ENCODE measurements at places on chromosomes 3 and 15. TPM values are rescaled to one million over a fixed set of nuclear protein-coding genes. Genes with fewer than 3 reads are reported as not detected.

- DNase-seq, result no peak
These were observed 55.4 kb downstream of the ZNF148 start for GRCh38 chr3:125319765-125320164.

DNA sequence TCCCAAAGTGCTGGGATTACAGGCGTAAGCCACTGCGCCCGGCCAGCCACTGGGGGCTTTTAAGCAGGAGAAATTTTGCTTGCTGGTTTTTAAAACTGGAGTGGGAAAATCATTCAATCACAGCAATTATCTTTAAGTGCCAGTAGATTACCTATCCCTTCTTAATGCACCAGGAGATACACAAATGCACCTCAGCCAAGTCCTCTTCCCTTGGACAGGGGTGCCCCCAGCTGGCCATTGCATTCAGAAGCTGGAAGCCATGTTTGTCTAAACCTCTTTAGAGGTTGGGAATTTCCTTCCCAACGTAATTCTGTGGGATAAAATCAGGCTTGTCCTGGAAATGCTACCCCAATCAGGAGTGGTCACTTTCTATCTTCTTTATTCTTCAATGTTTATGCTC is 26.6 kb downstream of the MIX23 start:
- peak; percentile 54 for DNase-seq

GRCh38 chr15:51030649-51031316 is 63.9 kb downstream of the TNFAIP8L3 start:
- DNase-seq, result no peak

DNA sequence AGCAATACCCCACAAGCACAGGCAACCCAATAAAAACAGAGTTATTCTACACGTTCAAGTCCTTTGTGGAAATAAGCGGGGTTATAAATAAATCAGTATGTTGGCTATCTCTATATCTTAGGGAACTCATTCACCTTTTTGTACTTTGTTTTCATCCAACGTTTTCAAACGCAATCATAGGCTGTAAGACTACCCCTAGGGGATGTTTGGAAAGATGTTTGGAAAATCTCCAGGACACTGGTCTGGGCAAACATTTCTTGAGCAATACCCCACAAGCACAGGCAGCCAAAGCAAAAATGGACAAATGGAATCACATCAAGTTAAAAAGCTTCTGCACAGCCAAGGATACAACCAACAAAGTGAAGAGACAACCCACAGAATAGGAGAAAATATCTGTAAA is 70.1 kb downstream of the CLDN11 start:
- DNase-seq, result no peak

DNA sequence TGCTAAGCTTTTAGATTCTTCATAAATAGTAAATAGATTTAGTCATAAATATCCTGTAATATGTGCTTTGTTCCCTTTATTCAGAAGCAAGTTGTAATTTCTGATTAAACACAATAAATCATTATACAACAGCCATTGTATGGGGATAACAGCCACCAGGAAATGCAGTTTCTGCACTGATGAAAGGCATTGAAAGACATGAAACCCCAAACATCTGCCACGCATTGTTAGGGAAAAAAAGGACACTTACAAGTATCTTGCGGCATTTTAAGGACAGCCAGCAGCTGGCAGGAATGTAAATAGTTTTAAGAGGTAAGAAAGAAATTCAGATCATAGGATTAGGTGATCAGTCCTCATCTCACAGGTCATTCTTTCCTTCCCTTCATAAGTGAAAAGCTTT is 801.1 kb upstream of the LMCD1 start:
- DNase-seq, result no peak

- no peak for DNase-seq
These were observed 157.6 kb downstream of the TBL1XR1 start for GRCh38 chr3:177039490-177040274.

DNA sequence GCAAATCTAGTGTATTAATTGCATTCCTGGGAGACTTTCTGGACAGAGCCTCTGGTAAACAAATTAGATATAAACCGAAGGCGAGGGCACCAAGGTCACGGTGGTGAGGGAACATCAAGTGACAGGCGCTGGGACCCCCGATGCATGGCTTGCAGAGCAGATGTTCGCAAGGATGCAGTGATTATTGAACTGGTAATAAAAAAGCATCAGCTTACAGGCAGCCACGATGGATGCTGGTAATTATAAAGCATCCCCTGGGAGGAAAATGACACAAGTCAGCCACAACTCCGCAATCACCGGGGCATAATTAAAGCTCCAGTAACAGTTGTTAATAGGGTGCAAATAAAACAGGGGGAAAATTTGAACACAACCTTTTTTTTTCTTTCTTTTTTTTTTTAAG is 231.1 kb upstream of the DPH6 start:
- no peak for DNase-seq

GRCh38 chr3:183731611-183732010 is 34.0 kb downstream of the YEATS2 start:
- DNase-seq, result no peak

DNA sequence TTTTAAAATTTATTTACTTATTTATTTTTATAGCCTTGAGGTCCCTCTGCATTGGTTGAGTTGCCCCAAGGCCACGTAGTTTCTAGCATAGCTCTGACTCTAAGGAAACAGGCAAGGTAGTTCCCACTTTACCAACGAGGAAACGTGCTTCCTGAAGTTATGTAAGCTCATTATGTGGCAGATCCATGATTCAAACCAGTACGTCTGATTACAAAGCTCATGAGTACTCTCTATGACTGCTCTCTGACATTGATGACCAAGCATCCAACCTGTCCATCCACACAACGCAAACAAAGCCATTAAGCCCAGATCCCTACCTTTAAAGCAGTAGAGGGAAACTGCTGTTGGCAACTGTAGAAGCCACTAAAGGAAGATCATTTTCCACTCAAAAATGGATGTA is 25.6 kb downstream of the WWTR1 start:
- no peak for DNase-seq

GRCh38 chr3:153163756-153164550 is 1.9 kb downstream of the RAP2B start:
- DNase-seq, result no peak

DNA sequence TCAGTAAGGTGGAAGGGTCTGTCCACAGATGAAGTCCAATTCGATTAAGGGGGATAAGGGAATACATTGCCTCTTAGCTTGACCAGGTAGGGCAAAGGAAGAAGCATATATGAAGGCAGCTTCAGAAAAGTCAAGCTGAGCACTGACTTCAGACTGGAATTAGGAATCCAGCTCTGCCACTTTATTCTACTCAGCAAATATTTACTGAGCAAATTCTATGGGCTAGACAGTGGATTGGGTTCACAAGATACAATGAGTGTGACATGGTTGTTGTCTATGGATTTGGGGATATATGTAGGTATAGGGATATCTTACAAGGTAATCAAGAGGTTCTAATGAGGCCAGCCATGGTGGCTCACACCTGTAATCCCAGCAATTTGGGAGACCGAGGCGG is 526 bp downstream of the ADIPOQ start:
- no peak for DNase-seq

DNA sequence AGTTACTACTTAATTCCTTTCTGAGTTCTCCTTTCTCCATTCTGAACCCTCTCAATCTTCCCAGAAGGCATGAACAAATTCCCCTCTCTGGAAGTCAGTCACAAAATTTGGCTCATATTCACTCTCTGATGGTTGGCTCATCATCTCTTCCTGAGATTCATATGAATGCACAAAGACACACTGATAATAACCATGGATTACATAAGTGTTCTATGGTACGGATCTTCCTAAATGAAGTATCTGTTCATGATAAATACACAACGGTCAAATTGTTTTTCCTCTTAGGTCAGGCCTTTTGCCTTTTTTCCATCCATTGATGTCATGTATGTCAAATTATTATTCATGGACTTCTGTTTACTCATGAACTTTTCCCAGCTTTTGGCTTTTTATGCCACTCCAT is 162.6 kb downstream of the P2RY1 start:
- no peak for DNase-seq

DNA sequence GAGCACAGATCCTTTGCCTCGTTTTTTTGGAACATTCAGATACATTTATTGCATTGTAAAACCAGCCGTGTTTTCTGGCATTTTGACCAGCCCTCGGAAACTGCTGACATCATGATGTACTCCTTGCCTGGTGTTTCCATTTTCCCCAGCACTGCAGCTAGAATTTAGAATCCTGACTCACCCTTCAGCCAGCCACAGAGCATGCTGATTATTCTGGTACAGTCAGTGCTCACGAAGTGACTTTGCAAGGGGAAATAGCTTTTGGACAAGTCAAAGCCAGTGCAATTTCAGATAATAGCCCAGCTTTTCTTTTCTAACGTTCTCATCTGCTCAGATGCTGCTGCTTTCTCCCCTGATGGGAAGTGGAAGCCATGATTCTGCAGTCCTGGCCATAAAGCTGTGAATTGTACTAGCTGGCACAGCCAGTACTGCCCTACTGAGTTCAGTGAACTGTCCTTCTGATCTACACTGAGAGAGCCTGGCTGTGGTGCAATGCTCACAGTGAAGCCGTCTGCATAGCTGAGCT is 12.1 kb upstream of the CNBP start:
- DNase-seq, result peak; percentile 37

DNA sequence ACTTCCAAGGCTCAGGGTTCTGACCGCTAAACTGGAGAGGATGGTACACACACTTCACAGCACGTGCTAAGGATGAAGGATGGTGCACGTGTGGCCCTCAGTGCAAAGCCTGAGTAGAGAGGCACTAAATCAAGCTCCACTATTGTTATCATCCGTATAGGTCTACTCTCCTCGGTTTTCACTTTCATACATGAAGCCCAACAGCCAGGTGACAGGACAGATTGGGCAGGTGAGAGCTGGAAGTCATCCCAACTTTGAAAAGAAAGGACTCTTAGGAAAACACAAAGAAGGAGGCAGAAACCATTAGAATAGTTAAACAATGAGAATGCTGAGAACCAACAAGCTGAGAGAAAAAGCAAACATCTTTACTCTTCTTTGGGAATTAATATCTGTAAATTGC is 21.1 kb downstream of the MAGI1 start:
- DNase-seq, result no peak

GRCh38 chr15:43237842-43238470 is 17.1 kb upstream of the EPB42 start:
- no peak for DNase-seq

DNA sequence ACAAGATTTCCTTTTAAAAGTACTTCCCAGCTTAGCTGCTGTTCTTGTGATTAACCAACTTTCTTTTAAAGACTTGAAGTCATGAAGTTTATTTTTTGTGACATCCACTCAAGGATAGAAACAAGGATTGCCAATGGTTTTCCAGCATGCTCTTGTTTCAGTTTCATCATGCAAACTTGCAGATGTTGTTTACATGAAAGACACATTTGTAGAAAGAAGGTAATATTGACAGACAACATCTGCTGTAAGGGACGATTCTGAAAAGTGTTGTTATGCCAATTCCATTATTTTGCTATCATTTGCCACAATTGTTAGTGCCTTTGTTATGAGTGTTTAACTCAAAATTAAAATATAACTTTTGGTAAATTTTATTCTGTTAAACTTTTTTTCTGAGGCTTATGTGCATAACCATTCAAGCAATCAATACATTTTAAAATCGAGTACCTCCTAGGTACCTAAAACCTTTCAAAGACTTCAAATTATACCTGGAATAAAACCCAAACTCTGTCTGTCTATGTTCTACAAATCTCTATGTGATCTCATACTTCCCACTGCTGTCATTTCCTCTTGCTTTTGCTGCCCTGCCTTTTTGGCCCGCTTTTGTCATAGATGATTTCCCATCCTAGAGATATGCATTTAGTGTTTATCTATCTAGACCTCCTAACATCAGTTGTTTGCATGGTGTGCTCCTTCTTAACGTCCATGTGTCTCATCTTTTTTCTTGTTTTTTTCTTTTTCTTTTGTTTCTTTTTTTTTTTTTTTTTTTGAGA is 630.4 kb downstream of the NR2F2 start:
- no peak for DNase-seq

DNA sequence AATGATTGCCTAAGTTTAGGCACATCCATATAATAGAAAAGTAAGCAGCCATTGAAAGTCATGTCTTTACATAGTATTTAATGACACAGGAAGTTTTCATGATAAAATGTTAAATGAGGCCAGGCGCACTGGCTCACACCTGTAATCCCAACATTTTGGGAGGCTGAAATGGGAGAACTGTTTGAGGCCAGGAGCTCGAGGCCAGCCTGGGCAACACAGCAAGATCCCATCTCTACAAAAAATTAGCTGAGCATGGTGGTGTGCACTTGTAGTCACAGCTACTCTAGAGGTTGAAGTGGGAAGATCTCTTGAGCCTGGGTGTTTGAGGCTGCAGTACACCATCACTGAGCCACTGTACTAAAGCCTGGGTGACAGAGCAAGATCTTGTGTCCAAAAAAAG is 59.4 kb downstream of the SETMAR start:
- DNase-seq, result no peak

DNA sequence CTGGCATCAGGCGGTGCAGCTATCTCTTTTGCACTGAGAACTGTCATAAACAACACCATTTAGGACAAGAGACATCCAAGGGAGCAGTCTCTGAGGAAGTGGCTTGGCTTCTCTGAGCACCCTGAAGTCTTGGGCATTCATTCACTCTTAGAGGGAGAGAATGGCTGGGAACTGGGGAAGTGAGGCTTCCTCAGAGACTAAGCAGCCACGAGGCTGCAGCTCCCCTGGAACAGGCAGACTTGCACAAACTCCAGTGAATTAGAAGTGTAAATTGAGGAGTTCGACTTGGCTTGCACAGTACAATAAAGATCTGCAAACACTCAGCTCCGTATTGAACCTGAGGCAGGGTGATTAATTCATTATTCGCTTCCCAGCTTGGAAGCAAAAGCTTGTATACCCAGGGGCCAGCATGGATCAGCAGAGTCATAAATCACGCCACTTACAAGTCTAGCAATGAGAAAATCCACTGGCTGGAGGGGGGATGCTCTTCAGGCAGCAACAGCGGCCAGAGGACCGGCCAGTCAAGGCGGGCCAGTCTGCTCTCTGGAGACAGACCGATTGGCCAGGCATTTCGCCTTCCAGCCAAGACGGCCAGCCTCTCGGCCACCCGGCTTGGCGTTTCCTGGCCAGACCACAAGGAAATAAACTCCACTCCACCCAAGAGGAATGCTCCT is 118.8 kb upstream of the ADPGK start:
- DNase-seq, result no peak

- DNase-seq, result no peak
These were observed 14.2 kb upstream of the TSEN2 start for GRCh38 chr3:12470111-12470510.

- no peak for DNase-seq
These were observed 41.1 kb upstream of the AP3B2 start for GRCh38 chr15:82750831-82751180.

The IMP3 gene
- total RNA-seq, result 71.7 TPM

The ACTRT3 gene
- total RNA-seq, result 0.76 TPM

The CPN2 gene
- total RNA-seq, result not detected

The XCR1 gene
- total RNA-seq, result not detected

The SUSD5 gene
- total RNA-seq, result not detected

The ABI3BP gene
- total RNA-seq, result not detected

The CACNA2D3 gene
- not detected for total RNA-seq

The CHRFAM7A gene
- not detected for total RNA-seq

All from activated CD4-positive, alpha-beta memory T cell treated with anti-CD3 and anti-CD28 coated beads for 36 hours (primary cell).